ENCODE measurements at places on chromosomes 2 and 18.

- DNase-seq, result no peak
Observed at GRCh38 chr18:54129448-54130067, 94.9 kb downstream of the MBD2 start.

DNA sequence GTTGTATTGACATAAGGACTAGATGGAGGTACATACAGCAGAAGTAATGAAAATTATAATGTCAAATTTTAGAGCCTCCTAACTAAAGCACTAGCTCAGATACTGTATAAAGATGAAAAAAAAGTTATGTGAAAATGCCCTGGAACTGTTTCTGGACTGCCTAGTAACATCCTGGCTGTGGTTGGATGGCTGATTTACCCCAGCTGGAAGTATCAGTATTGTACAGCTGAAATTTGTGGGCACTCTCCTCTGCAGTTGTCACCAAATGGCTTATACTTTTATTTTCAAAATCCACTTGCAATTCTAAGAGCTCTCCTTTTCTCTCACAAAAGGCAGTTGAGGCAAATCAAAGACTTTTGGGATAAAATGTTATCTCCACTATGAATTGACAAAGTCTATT lies 239.2 kb downstream of the RPIA start:
- no peak for DNase-seq

- DNase-seq, result peak; percentile 37
Observed at GRCh38 chr2:182240862-182241371, 185.9 kb downstream of the PDE1A start.

DNA sequence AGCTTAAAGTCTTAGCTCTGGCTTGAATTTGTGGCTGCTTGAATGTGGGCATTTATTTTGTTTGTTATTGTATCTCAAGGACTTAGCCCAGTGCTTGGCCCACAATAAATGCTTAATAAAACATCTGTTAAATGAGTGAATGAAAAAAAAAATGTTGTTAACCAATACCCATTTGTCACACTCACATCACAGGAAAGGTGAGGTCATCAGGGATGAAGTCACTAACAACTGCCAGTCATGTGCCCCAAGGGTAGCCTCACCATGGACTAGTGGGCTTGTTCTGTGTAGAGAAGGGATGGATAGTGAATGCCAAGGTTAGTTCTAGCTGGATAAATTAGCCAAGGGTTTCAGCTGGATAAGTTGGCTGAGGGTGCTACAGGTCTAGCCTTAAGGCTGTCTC lies 3.0 kb downstream of the NRBP1 start:
- no peak for DNase-seq

- DNase-seq, result no peak
Observed at GRCh38 chr2:16138811-16139662, 198.7 kb downstream of the MYCN start.

DNA sequence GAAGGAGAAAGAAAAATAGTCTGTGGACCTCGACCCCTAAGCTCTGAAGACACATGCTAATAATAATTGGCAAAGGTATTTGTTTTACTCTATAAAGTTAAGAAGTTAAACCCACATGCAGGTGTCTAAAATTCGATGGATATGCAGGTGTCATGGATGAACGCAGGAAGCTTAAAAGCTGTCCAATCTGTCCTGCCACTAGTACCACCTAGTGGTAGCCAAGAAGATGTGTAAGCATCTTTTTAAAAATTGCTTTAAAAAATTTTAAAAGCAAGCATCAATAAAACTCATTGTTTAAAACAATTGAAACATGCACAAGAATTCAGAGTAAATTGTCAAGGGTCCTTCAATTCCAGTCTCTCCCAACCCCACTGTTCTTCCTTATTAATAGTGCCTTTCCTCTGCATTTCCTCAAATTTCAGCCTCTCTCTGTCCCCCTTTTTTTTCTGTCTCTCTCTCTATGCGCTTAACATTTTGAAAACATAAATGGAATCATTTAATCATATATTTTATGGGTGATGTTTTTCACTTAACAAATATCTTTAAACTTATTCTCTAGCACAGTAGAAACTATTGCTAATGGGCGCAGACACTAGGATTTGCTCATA lies 30.6 kb upstream of the PPP3R1 start:
- DNase-seq, result peak; percentile 7

- DNase-seq, result no peak
Observed at GRCh38 chr2:42755191-42755880, 8.6 kb downstream of the OXER1 start.

GRCh38 chr2:65952966-65953761 lies 481.8 kb upstream of the MEIS1 start:
- DNase-seq, result no peak

DNA sequence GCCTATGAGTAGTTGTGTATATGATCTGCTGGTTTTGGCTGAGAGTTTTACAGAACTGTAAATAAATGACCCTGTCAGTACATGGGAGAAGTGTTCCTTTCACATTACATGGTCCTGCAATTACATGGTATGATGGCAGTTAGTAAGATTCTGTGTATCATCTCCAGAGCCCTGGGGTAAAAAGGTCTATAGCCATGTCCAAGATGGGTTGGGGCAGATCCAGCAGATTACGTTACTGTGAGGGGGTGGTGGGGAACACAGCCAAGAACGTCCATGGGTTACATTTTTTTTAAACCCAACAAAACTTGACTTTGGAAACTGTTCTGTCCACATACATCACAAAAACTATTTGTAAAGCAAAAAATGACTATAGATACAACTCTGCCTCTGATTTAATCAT lies 64.2 kb upstream of the LMAN1 start:
- no peak for DNase-seq

DNA sequence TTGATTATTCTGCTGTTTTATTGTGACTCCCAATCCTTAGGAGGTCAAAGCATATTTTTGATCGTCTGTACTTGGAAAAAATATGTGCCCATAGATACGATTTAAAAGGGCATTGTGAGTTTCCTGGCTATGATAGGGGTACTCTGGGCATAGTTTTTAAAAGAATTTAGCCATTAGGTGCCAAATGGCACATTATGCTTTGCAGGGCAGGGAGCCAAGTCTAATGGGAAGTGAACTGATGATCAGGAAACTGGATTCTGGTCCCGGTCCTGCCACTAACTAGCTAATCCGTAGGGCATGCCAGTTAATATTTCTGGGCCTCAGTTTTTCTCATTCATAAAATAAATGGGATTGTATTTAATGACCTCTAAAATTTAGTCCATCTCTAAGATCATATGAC lies 189.3 kb downstream of the LTBP1 start:
- DNase-seq, result no peak

DNA sequence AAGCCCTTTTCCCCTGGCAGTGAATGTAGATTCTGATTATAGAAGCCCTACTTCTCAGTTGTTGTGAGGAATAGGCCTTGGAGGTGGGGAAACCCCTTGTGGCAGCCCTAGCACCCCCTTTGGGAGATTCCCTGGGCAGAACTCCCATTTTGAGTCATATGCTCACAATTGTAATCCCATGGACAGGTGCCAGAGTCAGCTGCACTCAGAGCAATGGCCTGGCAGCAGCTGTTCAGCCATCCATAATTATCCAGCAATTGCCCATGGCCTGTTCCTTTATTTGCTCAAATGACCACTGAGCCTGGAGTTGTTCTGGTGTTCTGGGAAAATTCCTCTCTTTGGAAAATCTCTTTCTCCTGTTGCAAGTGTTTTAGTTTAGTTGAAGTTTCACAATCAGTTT lies 71.7 kb downstream of the PTRHD1 start:
- peak; percentile 94 for DNase-seq

DNA sequence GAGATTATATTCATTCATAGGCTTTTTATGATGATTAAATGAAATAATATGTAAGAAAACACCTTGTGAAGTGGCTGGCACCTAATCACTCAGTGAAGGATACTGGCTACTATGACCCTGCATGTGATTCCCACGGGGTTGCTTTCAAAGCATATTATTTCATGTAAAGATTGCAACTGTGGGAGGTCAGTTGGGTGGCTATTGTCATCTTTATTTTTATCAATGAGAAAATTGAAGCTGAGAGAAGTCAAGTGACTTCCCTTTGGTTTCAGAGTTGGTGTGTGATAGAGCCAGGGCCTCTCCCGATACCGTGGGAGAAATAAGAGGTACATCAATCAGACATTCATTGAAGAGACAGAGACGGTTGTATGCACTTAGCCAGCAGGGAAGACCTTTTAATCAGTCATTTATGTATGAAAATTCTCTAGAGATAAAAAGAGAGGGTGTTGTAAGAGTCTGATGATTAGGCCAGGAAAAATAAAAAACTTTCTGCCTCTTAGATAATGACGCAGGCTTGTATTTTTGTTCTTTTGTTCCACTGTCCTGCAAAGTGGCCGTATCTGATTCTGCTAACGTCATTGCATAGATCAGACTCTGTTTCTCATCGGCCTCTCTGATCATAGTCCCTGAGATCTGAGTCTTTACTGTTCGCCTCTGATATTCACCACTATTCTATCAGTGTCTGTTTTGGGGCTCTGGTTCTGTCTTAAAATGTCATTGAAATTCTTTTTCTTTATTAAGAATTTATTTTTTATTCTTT lies 50.5 kb downstream of the QPCT start:
- no peak for DNase-seq

GRCh38 chr2:9118383-9118960 lies 88.1 kb upstream of the ASAP2 start:
- no peak for DNase-seq

GRCh38 chr2:74567881-74568280 lies 13.4 kb downstream of the DOK1 start:
- DNase-seq, result no peak

GRCh38 chr2:102606353-102606752 lies 13.0 kb upstream of the SLC9A2 start:
- DNase-seq, result peak; percentile 87

DNA sequence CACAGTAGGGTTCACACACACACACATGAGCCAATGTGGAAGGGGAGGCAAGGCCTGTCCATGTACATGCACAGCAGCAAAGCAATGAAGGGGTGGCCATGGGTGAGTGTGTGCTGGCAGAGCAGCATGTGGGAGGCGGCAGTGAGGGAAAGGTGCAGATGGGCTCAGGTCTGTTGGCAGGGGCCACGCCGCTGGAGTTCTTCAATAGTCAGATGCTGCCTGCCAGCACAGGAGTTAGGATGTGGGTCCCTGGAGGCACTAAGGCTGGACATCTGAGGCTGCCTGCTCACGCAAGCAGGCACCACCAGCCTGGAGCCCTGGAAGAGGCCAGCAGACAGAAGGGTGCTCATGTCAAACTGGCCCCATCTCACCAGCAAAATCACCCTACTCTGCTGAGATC lies 1304.9 kb downstream of the DSC3 start:
- no peak for DNase-seq

- DNase-seq, result no peak
Observed at GRCh38 chr2:97718051-97718882, 4.9 kb downstream of the ZAP70 start.

- no peak for DNase-seq
Observed at GRCh38 chr2:163717515-163717914, 18.3 kb downstream of the FIGN start.

DNA sequence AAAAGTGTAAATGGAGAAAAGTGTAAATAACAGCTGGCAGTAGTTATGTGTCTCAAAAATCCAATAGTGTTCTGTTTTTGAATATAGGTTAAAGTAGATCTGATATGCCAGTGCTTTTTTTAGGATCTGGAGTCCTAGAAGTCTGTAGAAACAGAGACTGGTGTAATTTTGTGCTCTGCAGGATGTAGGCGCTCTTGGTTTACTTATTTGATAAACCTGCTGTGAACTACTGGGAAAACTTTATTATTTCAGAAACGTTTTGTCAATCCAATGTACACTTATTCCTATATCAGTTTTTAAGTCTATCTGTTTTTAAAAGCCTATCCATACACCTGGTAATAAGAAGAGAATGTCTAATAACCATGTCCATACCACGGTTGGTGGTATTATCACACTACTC lies 530.8 kb upstream of the ZNF804A start:
- DNase-seq, result no peak

DNA sequence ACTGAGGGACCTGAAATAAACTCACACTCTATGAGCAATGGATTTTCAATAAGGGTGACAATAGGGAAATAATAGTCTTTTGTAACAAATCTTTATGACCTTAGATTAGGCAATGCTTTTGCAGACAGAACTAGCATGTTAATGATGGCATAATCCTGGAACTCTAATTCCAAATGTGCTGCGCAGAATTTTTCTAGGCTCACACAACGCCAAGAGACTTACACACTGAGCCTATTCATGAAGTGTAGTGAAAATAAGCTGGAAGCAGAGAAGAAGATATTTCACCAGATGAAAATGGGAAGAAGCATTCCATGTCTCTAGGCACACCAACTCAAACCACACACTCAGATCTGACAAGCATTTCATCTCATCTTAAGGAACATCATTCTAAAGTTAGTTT lies 178.5 kb downstream of the L3MBTL4 start:
- DNase-seq, result no peak

DNA sequence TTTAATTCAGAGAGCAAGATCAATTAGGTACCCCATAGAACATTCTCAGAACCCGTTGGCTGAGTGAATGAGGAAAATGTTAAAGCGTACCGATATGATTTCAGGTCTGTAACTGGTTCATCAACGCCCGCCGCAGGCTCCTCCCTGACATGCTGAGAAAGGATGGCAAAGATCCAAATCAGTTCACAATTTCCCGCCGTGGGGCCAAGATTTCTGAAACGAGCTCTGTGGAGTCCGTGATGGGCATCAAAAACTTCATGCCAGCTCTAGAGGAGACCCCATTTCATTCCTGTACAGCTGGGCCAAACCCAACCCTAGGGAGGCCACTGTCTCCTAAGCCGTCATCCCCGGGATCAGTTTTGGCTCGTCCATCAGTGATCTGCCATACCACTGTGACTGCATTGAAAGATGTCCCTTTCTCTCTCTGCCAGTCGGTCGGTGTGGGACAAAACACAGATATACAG lies 7.3 kb downstream of the TGIF1 start:
- no peak for DNase-seq

GRCh38 chr18:13303756-13304364 lies 85.3 kb downstream of the LDLRAD4 start:
- no peak for DNase-seq

DNA sequence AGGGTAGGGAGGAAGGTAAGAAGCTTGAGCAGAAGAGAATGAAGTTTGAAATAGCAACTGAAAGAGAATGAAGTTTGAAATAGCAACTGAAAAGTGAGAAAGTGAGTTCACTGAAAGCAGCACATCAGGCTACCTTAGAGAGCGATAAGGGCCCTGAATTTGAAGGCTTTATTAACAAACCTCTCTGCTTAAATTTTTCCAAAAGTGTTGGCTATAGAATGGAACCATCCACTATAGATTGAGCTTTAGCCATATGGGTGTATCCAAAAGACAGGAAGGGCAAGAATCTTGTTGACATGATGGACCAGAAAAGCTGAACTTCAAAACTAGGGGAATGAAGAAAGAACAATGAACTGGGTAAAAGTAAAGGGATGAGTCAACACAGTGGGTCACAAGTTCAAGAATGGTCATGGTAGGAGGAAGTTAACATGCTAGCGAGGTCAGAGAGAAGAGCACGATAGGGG lies 122.5 kb downstream of the ASXL3 start:
- no peak for DNase-seq

DNA sequence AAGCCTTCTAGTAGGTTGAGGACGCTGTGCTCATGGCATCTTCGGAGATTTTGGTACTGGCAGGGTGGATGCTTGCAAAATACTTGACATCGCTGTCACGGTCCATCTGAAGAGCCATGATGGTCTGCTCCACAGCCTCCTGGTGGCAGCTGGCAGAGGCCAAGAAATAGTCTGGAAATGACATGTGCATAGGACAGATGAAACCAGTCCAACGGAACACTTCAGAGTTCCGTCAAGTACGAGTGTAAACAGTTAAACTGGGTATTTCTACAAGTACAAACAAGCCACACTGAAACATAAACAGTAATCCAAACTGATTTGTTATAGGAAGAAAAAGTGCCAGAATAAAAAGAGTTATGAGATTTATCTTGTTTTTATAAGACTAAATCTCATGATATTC lies 66.6 kb downstream of the PPP4R1 start:
- DNase-seq, result no peak

GRCh38 chr2:112520234-112520783 lies 22.0 kb upstream of the POLR1B start:
- DNase-seq, result no peak
